HT-29 (cell line): ENCODE measurements at places on chromosomes 7 and 10. TPM values are rescaled to one million over a fixed set of nuclear protein-coding genes. Genes with fewer than 3 reads are reported as not detected.

The DLX6 gene
- total RNA-seq: not detected in 2 replicates

The TMEM213 gene
- total RNA-seq: not detected in 2 replicates

The NPVF gene
- total RNA-seq: not detected in 2 replicates

The PTPRN2 gene
- 0.52 and 1.7 TPM in 2 replicates for total RNA-seq

The CALHM1 gene
- not detected in 2 replicates for total RNA-seq

DNA sequence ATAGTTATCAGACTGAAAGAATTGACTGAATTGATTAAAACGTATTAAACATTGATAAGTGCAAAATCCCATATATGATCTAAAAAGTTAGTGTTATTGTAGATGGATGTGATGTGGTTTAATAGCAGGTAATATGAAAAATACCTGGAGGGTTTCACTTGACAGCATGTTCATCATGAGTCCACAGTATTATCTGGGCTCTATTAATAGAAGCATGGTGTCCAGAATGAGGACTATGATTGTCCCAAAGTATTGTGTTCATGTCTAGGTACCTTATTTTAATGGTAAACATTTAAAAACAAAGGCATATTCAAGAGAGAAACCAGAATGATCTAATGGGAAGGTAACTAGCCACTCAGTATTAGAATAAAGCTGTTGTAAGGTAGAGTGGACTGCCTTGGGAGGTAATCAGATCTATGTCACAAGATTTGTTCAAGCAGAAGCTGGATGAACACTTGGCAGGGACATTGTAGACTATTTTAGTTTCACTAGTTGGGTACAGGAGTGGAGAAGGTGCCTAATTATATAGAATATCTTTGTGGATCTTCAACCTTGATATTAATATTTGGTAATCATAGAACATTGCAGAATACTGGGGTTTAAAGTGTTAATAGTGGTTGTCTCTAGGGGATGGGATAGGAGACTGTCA, 43.5 kb downstream of the MCU start:
- DNase-seq: no peak

DNA sequence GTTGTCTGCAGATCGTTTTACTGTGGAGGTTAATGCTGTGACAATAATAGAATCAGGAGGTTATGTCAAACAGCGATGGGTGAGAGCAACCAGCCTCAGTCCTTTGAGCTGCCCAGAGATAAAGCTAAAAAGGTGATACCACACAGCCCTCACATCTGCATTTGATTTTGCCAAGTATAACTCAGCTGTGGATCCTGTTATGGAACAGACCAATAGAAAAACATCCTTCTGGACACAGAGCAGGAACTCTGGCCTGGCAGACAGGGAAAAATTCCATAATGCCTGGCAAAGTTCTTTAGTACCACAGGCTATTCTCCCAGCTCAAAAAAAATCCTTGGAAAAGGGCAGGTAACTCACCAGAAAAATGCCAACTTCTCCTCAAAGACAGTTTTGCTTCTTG, 87.1 kb upstream of the PDLIM1 start:
- DNase-seq: no peak

DNA sequence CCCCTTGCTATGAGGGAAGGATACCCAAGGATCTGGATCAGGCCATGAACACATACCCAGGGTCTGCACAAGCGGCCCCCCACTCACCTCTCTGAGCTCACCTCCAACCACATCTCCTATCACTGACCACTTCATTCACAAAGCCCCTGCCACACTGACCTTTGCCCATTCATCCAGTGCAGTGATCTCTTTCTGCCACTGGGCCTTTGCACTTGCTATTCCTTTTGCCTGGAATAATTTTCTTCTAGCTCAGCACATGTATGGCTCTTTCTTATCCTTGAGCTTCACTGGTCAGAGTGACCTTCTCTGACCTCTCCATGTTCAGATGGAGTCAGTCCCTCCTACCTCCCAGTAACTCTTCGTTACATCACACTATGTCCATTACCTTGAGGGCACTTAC, 48.3 kb downstream of the ADRA2A start:
- DNase-seq: no peak

GRCh38 chr10:99619090-99619800, 994 bp downstream of the SLC25A28 start:
- DNase-seq: peak; percentile 57

- DNase-seq: no peak
Measured at GRCh38 chr7:106327538-106328481, 43.0 kb upstream of the NAMPT start.

- DNase-seq: no peak
Measured at GRCh38 chr10:8035641-8036470, 18.6 kb upstream of the GATA3 start.

DNA sequence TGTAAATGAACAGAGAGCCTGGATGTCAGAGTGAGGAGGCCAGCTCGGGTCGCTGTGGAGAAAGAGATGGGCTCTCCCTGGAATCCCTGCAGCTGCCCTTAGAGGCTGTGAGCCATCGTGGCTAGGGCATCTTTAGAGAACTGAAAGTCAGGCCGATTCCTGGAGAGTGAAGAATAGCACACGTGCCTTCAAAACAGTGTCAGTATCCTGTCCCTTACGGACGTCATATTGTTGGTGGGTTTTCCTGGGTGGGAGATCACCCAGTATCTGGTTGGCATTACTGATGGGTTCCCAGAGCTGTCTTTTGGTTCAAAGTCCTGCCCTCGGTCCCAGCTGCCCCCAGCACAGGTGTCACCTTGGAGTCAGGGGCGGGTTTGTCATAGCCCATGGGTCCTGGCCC, 25.3 kb downstream of the IKZF1 start:
- DNase-seq: no peak

DNA sequence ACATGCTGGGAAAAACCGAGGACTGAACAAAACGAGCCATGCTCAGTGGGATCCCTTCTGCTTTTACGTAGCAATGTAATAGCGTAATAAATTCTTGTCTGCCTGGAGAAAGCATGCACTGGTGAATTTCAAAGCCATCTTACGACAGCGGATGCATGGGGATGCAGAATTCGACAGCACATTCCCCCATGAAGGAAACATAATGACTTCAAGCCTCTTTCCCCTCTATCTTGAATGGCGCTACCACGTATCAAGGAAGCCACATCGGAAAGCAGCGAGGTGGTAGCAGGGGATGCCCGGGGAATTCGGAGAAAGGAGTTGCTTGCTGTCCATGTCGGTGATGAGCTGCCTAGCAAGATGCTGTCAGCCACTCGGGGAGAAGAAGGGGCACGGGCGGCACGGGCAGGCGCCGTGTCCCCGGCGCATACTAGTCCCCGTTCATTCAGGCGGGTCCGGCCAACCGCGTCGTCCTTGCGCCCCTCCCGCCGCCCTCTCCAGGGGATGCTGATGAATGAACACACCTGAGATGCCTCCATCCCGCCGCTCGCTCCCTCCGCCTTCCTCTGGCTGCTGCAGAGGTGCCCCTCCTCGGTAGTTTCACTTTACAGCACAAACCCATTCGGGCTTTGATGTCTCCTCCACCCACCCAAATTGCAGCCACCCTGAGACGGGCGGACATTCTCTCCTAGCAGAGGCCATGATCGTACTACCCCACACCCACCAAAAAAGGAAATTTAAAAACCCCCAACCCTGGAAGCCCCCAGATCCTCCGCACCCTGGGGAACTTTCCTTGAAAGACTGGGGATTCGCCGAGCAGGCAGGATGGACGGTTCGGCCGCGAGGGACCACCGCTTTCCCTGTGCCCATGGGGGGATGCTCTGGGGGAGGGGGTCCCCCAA, 644 bp downstream of the SORBS1 start:
- DNase-seq: peak; percentile 29

DNA sequence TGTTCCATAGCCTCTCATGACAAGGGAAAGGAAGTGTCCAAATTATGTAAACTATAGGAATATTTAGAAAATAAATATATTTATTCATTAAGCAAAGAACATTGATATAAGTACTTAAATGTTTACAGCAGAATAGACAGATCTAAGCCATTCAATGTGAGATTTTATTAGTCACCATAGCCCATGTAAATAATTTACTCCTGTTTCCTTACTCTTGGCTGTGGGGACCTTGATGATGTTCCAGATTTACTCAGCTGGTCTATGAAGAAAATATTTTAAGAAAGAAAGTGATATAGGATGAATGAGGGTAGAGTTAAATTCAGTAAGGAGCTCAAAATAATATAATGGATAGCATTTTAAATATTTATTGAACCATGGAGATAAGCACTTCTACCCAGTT, 442.6 kb upstream of the KLF6 start:
- no peak for DNase-seq

GRCh38 chr10:106973288-106973687, 191.2 kb downstream of the SORCS1 start:
- no peak for DNase-seq

GRCh38 chr10:20299034-20299736, 483.0 kb downstream of the PLXDC2 start:
- no peak for DNase-seq

- peak; percentile 37 for DNase-seq
Measured at GRCh38 chr7:30950197-30950596, 13.6 kb upstream of the GHRHR start.

DNA sequence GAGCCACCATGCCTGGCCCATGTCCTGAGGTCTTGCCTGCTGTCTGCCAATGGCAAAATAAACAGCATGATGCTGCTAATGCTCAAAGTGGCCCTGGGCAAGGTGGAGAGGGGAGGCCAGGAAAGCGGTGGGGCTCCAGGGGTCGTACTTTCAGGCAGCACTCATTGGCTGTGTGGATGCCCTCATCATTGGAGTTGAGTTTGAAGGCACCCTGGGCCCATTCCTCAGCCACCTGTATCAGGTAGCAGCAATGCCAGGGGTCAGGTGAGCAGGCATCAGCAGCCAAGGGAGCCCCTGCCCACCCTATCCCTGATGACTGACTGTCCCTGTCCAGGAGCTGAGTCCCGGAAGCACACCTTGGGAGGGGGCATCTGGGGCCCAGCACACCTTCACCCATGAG, 902.5 kb upstream of the ZNF722 start:
- DNase-seq: no peak

- no peak for DNase-seq
Measured at GRCh38 chr10:123884907-123885381, 6.7 kb downstream of the CPXM2 start.

- no peak for DNase-seq
Measured at GRCh38 chr7:68733219-68734153, 864.8 kb upstream of the AUTS2 start.

DNA sequence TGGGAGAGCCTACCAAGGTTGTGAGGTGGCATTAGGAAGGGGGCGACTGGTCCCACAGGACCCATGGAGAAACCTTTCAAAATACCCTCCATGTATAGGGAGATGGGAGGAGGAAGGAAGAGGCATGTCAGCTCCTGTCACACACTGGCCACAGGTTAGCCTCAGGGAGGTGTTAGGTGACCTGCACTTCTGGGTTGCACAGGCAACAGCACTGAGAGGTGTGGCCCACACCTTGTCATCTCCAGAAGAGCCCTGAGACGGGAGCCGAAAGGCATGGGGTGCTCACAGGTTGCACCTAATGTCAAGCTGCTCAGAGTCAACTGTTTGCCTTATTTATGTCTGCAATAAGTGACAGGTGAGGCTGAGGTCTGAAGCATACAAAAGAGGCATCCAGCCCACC, 14.6 kb upstream of the USP6NL start:
- no peak for DNase-seq

DNA sequence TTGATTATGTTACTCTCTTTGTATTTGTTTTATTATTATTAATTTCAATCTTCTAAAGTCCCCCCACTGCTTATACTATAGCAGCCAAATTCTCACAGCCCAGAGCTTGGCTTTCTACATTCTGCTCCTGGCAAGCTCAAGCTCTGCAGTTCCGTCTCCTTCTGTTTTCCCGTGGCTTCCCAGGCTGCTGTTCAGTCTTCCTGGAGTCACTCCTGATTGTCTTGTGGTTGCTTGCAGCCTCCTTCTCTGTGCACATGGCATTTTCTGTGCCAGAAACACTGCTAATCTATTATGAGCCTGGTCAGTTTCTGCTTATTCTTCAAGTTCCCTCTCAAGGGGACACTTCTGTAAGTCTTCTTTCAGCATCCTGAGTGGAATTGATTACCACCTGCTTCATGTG, 533.7 kb upstream of the IGFBP3 start:
- DNase-seq: no peak

DNA sequence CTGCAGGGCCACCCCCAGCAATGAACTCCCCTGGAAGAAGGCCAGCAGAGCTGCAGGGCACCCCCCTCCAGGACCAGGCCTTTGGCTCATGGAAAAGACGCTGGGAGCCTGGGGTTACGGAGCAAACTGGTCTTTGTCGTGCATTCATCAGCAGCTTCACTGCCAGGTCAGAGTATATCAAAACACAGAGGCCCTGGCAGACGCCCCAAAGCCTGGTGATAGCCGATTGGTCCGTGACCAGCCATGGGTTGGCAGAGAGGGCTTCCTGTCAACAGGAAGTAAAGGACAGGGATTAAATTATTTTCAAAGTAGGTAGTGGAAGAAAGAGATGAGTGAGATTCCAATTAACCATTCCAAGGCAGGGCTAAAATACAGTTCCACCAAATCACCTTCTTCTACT, 9.0 kb downstream of the PRKAG2 start:
- no peak for DNase-seq

DNA sequence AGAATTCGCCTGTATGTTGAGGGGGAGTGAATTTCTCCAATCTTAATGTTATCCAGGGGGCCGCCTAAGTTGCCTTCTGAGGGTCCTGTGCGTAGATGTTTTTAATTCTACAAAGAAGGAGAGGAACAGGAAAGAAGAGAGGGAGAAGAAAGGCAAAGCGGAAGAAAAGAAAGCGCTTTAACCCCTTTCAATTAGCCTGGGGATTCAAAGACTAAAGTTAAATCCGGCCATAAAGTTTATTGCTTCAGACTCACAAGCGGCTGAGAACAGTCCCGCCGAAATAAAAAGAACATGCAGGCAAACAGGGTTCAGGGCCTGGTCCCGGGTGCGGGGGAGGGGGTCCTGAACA, 4.5 kb downstream of the HOXA5 start:
- no peak for DNase-seq

GRCh38 chr10:98267894-98268693, at the start of gene LOXL4:
Gene LOXL4 (minus strand): TSS chr10:98268194. CDS start chr10:98263019, 5,175 bp downstream.
- DNase-seq: peak; percentile 53

GRCh38 chr10:112696592-112696991, 249.6 kb downstream of the VTI1A start:
- no peak for DNase-seq
